ENCODE measurements at places on chromosomes 5 and 9. TPM values are rescaled to one million over a fixed set of nuclear protein-coding genes. Genes with fewer than 3 reads are reported as not detected.

- DNase-seq, result no peak
Observed at GRCh38 chr9:116979456-116979855, 292.4 kb downstream of the TRIM32 start.

- peak; percentile 57 for DNase-seq
Observed at GRCh38 chr5:168712280-168712924, 133.2 kb upstream of the PANK3 start.

- DNase-seq, result no peak
Observed at GRCh38 chr9:129509533-129509928, 111.4 kb downstream of the C9orf50 start.

Gene DDX4
- polyA plus RNA-seq, result 0.23 TPM

DNA sequence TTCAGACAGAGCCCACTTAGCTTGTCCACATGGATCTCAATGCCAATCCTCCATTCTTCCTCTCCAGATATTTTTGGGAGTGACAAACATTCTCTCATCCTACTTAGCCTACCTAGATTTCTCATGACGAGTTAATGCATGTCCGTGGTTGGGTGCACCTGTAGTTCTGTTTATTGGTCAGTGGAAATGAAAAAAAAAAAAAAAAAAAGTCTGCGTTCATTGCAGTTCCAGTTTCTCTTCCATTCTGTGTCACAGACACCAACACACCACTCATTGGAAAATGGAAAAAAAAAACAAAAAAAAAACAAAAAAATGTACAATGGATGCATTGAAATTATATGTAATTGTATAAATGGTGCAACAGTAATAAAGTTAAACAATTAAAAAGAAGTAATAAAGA lies 59.0 kb downstream of the BASP1 start:
- DNase-seq, result no peak

DNA sequence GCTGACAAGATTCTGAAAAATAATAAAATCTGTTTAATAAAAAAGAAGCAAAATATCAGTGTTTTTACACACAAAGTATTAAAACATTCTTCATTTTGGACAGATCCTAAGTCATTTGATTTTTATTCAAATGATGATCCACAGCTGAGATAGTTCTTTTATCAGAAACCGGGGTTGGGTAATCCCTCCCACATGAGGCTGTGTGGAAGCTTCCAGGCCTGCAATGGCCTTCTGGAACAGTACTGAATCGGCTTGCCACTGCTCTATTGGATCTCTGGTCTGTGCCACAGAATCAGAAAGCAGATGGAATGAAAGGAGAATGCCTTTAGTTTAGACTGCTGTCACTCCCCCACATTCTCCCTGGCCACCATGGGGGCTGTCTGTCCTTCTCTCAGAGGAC lies 6.1 kb upstream of the C5orf58 start:
- no peak for DNase-seq

- DNase-seq, result no peak
Observed at GRCh38 chr5:141763541-141763940, 81.5 kb upstream of the ARAP3 start.

Gene ZNF169
- polyA plus RNA-seq, result 4.3 TPM

- DNase-seq, result no peak
Observed at GRCh38 chr5:125877248-125877647, 546.0 kb upstream of the GRAMD2B start.

DNA sequence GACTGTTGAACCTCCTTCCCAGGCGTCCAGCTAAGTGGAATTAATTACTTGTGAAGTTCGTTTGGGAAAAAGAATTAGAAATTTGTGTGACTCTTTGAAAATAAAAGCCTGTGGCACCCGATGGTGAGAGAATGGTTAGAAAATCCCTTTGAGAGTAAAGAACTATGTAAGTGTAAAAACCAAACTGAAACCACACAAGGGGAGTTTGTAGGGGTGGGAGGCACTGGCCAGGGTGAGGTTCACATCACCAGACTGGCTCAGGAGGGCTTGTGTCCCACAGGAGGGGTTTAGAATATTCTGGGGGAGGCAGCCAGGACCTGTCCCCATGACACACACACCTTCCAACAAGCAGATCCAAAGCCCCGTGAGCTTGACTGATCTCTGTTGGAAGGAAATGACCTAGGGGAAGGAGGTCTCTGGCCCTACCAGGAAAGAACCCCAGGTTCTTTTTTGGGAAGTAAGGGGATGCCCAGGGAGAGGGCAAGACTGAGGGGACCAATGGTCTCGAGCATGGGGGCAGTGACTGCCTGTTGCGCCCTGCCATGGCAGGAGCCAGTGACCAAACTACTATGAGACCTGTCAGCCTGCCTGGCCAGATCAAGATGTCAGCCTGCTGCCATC lies 4.3 kb downstream of the SPATA24 start:
- no peak for DNase-seq

Gene ADGRD2
- polyA plus RNA-seq, result not detected

GRCh38 chr5:150549735-150550134 lies 41.8 kb downstream of the NDST1 start:
- DNase-seq, result no peak

DNA sequence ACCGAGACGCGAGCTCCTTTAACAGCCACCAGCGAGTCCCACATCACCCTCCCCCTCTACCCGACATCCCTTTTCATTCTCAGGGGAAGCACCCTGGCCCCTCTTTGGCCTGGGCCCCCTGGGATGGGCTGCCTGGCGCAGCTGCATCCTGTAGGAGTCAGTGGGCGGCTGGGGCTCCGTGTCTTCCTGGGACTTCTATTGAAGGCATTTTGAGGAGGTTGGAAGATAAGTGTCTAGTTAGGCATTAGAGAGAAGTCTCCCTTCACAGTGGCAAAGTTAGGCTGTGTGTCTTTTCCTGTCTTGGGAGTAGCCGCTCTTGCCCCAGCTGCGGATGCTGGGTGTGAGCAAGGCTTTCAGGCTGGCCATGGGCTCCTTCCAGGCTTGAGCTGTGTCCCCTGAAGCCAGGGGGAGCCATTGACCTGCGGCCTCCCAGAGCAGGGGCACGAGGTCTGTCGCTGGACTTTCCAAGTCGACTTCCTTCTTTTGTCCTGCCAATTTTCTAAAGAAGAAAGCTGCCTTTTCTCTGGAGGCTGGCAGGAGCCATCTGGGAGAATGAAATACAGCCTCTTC lies 18.6 kb upstream of the NKD2 start:
- DNase-seq, result peak; percentile 54

Gene SLC23A1
- 0.48 TPM for polyA plus RNA-seq

DNA sequence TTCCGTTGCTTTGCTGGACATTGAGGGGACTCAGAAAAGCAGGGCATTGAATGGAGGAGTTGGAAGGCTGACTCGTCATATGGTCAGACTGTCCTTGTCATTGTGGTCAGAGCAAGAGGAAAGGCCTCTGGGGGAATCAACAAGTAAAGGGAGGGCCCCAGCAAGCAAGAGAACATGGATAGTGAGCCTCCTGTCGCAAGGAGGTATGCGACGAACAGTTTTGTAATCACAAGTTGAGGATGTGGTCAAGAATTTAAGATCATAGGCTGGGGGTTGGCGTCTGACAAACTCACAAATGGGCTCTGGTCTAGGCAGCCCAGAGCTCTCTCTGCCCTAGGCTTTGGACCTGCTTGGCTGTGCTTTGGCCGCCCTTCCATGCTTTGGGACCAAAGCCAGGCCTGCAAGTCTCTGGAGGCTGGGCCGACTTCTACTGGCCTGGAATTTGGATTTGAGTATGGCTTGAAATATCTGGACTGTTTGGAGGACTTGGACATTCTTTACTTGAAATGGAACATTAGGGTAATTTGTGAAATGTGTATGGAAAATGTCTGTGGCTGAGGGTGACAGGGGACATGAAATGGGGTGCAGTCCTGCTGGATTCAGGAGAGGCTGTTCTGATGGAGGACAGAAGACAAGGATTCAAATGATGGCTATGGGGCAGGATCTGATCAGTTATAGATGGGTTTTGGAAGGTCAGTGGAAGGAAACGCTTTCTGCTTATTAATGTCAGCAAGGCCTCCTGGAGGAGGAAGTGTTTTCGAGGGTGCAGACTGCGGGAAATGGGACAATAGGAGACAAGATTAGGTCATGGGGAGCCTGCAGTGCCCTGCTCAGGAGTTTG lies 19.2 kb upstream of the NDST1 start:
- DNase-seq, result peak; percentile 48

Gene SLU7
- polyA plus RNA-seq, result 43.4 TPM

DNA sequence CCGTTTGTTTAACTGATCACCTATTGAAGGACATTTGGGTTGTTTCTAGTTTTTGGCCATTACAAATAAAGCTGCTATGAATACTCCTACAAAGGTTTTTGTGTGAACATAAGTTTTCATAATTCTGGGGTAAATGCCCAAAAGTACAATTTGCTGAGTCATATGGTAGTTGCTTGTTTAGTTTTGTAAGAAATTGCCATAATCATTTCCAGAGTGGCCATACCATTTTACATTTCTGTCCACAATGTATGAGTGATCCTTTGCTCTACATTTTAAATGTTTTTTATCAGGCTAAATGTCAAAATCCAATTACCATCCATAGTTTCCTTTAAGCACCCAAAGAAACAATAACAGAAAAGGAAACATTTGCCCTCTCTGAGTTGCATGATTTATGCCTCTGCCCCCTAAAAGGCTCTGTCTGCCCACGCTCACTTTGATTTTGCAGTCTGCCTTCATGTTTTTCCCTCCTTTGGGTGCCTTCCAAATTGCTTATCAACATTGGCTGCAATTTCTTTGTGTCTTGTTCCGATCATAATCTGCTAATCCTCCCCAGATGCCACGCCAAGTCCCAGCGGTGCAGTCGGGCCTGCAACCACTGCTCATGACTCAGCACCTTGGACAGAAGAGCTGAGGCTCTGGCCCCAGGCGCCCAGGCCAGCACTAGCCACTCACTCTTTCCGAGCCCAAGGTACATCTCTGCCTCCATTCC lies 339.2 kb downstream of the PIK3R1 start:
- no peak for DNase-seq

Gene NRG2
- polyA plus RNA-seq, result 1.7 TPM

DNA sequence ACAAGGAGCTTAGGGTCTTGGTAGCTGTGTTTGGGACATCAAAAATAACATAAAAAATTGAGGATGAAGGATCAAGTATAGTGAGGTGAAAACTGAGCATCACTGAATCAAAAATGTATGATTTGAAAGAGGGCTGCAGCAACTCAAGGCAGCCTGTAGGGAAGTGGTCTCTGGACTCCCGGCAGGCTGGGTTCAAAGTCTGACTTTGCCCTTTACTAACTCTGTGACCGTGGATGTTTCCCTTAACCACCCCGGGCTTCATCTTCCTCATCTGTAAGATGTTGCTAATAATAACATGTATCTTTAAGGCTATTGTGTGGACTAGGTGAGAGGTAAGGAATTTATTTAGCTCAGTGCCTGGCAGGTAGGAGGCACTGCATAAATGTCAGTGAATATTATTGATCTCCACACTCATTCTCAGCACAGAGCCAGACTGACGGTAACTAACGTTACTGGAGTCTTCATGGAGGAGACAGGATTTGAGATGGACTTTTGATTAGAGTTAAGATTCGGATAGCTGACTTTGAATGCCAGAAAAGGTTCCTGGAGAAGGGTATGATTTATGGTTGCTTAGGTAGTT lies 367.3 kb downstream of the NDUFS4 start:
- DNase-seq, result no peak

Gene PCDHB2
- polyA plus RNA-seq, result 4.4 TPM

GRCh38 chr5:94040591-94041148 lies 299.3 kb upstream of the POU5F2 start:
- DNase-seq, result no peak

- DNase-seq, result no peak
Observed at GRCh38 chr5:67106626-67107342, 89.8 kb downstream of the CD180 start.

DNA sequence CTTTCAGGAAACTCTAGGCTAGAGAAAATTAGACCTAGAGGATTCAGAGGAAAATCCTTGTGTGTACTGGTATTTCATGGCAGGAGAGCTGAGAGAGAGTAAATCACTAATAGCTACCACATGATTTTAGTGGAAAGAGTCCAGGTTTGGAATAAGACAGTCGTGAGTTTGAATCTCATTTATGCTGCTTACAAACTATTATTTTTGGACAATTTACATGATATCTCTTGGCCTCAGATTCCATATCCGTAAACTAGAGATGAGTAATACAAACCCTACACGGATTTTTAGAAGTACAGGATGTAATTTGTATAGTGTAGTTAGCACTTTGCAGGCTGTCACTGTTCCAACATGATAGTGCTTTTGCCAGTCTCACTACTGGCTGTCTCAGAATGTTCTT lies 2.7 kb downstream of the IL31RA start:
- DNase-seq, result no peak

DNA sequence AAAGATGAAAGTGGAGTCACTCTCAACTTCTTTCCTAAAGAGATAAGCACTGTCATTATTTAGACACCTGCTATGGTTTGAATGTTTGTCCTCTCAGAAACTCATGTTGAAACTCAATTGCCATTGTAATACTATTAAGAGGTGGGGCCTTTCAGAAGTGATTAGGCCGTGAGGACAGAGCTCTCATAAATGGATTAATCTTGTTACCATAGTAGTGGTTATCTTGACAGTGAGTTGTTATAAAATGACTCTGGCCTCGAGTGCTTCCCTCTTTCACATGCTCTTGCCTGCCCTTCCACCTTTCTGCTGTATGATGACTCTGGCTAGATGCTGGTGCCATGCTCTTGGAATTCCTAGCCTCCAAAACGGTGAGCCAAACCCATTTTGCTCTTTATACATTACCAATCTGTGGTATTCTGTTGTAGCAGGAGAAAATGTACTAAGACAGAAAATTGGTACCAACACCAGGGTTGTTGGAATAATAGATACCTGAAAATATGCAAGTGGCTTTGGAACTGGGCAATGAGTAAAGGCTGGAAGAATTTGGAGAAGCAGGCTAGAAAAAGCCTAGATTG lies 38.0 kb downstream of the GDA start:
- DNase-seq, result no peak

GRCh38 chr5:141512911-141513626 lies 24.2 kb downstream of the PCDHGC5 start:
- DNase-seq, result peak; percentile 70

Gene C9orf152
- 0.36 TPM for polyA plus RNA-seq

- no peak for DNase-seq
Observed at GRCh38 chr5:52627740-52628139, 160.0 kb upstream of the ITGA1 start.

DNA sequence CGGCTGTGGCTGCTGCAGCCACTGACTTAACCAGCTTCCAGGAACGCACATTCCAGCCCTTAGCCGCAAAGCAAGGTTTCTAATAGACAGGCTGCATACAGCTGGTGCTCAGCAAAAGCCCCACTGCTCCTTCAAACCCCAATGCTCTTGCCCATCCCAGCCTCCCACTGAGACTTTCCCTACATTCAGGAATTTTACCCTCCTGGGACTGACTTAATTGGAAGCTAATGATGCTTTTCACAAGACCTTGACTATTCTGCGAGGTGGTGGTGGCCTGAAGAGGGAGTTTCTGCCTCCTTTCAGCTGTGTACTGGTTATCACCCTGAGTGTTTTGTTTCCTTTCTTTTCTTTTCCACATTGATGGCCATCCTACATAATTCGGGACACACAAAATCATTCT lies 164.9 kb upstream of the IRX1 start:
- no peak for DNase-seq

Gene SLCO6A1
- 0.40 TPM for polyA plus RNA-seq
